ENCODE measurements at places on chromosomes 16 and 17.

DNA sequence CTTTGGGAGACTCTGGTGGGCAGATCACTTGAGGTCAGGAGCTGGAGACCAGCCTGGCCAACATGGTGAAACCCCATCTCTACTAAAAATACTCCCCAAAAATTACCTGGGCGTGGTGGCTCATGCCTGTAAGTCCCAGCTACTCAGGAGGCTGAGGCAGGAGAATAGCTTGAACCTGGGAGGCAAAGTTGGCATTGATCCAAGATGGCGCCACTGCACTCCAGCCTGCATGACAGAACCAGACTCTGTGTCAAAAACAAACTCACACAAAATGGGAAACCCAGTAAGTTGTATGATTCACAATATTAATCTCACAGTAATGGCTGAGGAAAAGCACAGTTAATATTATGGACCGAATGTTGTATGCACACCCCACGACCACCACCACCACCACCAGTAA is 24.3 kb downstream of the WSB1 start:
- DNase-seq: no peak

DNA sequence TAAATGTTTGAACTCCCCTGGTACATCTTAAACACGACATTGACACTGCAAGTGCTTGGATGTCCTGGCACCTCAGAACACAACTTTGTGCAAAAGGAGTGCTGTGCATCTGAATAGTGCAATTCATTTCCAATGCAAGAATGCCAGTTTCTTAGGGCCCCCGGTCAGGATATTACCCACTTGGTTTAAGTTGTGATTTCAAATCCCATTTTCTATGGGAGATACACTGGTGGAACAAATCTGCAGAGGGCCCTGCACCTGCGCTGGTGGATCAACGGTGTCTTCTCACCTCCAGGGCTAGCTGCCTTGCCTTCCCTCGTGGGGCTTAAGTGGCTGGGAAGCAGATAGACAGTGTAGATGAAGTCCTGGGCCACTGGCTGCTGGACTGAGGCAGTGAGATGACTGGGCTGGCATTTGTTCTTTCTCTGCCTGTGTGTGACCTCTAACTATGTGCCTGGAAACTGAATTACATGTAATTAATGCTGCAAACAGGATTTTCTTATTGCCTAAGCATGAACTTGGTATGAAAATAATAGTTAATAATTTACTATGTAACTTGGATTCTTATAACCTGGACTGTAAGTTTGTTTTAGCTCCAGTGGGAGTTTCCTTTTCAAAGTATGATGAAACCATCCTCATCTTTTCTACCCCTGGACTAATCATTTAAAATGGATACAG is 20.9 kb downstream of the HAPSTR1 start:
- no peak for DNase-seq

GRCh38 chr17:65559804-65560627 is 1.4 kb downstream of the AXIN2 start:
- no peak for DNase-seq

DNA sequence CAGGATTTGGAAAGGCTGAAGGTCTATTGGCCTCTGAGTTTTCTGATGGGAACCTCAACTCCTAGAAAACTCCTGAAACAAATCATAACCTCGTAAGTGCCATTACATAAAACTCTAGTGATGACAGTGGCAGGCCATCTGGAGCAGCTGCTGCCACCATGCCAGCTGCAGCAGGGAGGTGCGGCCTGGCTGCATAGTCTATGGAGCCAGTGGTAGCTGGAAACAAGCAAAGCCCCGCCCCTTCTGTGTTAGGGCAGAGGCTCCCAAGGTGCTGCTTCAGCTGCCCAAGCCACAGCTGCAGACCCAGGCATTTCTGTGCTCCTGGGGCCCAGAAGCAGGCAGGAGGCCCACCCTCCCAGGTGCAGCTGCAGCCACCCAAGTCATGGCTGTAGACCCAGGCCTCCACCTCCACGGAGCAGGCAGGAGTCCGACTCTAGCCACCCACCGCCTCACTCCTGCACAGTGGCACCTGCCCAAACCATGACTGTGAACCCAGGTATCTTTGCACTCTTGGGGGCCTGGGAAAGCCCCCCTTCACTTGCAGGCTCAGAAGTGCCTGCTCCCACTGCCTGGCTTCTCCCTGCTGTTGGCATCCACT is 254.1 kb upstream of the KCNJ16 start:
- DNase-seq: no peak

- DNase-seq: no peak
These were observed 120.9 kb downstream of the METRNL start for GRCh38 chr17:83200231-83200699.
